ENCODE measurements at places on chromosomes 11 and 22.
A peak's percentile ranks its signal among the peaks of the same experiment; 100 is the strongest.

GRCh38 chr11:66720223-66720898 is 8.7 kb downstream of the SPTBN2 start:
- H3K27me3 ChIP-seq, result no peaks in the 10 kb centered on the region
- peak; percentile 74 for DNase-seq
- peaks cover 23% of the 10 kb centered on the region for H3K4me1 ChIP-seq
- H3K27ac ChIP-seq, result peak overlapping the region; percentile 71
- H3K4me3 ChIP-seq, result no peak overlapping the region

GRCh38 chr11:78050964-78051831 is 12.5 kb upstream of the THRSP start:
- no peaks in the 10 kb centered on the region for H3K27me3 ChIP-seq
- peaks cover 17% of the 10 kb centered on the region for H3K4me1 ChIP-seq
- peak; percentile 58 for DNase-seq
- peak overlapping the region; percentile 86 for H3K27ac ChIP-seq

DNA sequence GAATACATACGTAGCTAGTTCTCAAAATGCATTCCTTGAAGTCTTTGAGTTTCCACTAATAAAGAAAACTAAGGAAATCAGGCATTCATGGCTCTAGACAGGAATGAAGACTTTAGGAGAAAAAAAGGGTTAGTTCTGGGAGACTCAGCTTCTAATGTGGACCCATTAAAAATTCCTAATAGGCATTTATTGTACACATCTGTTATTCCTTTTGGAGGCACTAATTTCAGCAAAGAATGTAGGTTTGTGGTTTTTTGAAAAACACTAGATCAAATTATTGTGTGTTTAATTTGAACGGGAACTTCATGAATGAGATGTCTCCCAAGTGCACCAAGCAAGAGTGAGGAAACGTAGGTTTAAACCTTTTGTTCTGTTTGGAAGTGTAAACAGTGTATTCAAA is 42.7 kb downstream of the PARVA start:
- H3K27me3 ChIP-seq, result no peaks in the 10 kb centered on the region
- peak overlapping the region; percentile 37 for H3K27ac ChIP-seq
- peaks cover 4% of the 10 kb centered on the region for H3K4me1 ChIP-seq
- no peak for DNase-seq
- H3K36me3 ChIP-seq, result no peaks in the 10 kb centered on the region

- H3K36me3 ChIP-seq, result no peaks in the 10 kb centered on the region
- no peak overlapping the region for H3K4me3 ChIP-seq
- H3K4me1 ChIP-seq, result no peaks in the 10 kb centered on the region
- no peak for DNase-seq
- H3K27ac ChIP-seq, result no peak overlapping the region
- H3K27me3 ChIP-seq, result no peaks in the 10 kb centered on the region
These were observed 942.3 kb downstream of the BRD1 start for GRCh38 chr22:48885271-48885918.

DNA sequence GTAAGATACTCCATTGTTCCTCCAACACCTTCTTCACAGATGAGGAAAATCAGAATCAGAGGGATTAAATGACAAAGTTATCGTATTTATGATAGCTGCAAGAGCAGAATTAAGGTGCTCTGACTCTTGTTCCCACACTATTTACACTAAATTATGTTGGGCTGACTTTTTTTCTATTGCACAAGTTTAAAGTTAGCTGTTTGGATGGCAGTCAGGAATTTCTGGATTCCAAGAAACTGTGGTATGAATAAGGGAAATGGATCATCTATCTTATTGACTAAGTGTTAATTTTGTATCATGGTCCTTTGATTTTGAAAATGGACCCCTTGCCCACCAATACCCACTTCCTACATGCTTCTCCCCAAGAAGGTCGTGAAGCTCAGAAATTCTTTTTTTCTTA is 19.9 kb upstream of the APOA1 start:
- peaks cover 16% of the 10 kb centered on the region for H3K4me1 ChIP-seq
- H3K27ac ChIP-seq, result no peak overlapping the region
- no peaks in the 10 kb centered on the region for H3K36me3 ChIP-seq
- H3K4me3 ChIP-seq, result no peak overlapping the region

DNA sequence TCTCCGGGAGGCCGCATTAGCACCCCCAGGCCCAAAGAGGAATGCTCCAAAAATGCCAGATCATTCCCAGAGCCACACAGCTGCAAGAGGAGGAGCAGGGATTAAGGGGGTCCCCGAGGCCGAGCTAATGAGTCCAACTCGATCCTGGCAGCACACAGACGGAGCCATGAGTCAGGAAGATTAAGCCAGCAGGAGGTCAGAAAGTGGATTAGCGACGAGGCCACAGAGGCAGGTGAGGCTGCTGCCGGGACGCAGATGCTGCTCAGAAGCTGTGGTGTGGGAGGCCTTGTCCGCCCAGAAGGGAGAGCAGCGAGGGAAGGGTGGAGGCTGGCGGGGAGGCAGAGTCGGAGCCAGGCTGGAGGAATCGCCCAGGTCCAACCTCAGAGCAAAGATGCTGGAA is 120.5 kb downstream of the SHANK2 start:
- H3K4me1 ChIP-seq, result no peaks in the 10 kb centered on the region
- H3K36me3 ChIP-seq, result no peaks in the 10 kb centered on the region
- H3K27ac ChIP-seq, result no peak overlapping the region

- DNase-seq, result no peak
- no peak overlapping the region for H3K4me3 ChIP-seq
- H3K4me1 ChIP-seq, result no peaks in the 10 kb centered on the region
- H3K36me3 ChIP-seq, result no peaks in the 10 kb centered on the region
These were observed 19.9 kb upstream of the NCR3LG1 start for GRCh38 chr11:17331669-17332068.

Data from hepatocyte (in vitro differentiated cells).